ENCODE measurements at places on chromosomes 3 and 15. TPM values are rescaled to one million over a fixed set of nuclear protein-coding genes. Genes with fewer than 3 reads are reported as not detected.

The PDIA3 gene
- total RNA-seq = 425 TPM

The GOLGA8H gene
- total RNA-seq = 0.15 TPM

DNA sequence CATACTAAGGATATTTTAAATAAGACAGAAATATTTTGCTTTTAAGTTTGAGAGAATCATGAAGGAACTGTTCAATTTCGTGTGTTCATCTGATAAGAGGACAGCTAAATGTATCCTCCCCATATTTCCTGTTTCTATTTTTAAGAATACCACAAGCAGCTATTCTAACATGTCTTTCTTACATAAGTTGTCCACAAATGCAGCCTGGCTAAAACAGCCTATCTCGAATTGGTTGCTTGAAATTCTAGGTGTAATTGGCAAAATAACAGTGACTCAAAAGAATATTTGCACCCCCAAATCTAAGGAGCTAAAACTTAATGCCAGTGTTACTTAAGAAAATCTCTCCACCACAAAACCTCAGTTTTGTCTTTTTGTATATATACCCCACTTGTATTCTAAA is 35.0 kb downstream of the BTLA start:
- no peak for DNase-seq

DNA sequence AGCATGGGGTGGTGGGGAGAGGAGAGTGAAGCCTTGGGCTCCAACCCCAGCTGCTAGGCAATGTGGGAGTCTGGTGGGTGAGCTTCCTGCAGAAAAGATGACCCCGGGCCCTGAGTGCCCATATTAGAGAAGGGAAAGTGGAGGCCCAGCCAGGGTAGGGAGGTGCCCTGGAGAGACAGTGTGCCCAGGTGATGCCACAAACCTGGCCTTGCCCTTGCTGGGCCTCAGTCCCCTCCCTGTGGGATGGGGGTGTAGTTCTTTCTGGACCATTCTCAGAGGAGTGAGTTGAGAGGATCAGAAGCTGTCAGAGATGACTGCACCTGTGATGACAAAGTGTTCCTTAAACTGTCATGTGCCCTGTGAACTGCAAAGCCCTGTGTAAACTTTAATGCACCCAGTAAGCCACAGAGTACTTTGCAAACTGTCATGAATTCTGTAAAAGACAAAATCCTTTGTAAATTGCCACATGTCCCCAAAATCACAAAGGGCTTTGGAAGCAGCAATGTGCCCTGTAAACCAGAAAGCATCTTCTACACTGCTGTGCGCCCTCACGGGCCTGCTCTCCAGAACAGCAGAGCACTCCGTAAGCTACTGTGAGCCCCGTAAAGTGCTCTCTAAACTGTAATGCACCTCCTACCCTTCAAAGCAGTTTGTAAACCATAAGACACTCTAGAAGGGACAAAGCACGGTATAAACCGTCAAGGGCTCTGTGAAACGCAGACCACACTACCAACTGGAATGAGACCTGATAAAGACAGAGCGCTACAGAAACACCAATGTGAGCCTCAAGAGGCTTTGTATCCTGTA is 51.3 kb upstream of the FGD5 start:
- DNase-seq = peak; percentile 8

DNA sequence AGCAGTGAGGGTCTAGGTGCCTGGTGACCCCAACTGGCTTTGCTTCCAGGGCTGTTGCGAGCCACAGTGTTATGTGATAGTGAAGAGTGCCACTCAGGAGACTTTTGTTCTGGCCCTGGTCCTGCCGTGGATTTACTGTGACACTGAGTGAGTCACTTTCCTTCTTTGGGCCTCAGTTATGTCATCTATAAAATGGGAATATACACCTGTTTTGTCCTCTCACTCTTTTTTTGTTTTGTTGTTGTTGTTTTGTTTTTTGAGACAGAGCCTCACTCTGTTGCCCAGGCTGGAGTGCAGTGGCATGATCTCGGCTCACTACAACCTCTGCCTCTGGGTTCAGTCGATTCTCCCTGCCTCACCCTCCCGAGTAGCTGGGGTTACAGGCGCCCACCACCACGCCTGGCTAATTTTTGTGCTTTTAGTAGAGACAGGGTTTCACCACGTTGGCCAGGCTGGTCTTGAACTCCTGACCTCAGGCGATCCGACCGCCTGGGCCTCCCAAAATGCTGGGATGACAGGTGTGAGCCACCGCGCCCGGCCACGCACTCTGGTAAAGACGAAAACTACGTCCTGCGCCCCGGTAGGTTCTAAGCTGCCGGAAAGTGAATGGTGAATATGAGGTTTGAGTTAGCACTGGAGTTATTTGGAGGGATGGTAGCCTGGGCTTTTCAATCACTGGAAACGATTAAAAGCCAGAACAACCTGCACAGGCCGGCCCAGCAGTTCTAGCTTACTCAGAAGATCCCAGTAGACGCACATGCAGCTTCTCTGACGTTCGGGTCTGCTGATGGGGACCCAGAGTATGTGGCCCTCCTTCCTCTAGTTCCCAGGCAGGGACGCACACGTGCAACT is 46.6 kb downstream of the BDH1 start:
- no peak for DNase-seq

DNA sequence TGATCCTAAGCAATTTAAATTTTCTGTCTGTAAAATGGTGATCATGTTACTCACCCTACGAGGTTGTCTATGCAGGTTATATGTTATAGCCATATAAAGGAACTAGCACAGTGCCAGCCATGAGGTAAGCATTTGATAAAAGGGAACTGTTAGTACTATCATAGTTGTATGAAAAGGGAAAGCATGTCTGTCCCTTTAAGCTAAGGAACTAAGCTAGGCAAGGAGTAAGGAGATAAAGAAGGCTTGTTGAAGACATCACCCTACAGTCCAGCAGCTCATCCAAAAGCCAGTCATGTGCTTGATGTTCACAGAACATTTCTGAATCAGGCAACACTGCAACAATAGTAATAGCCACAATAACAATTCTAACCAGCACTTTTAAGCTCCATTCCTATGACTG is 243.9 kb downstream of the ZBTB20 start:
- DNase-seq = no peak

- DNase-seq = no peak
These were observed 843.8 kb downstream of the NAALADL2 start for GRCh38 chr3:175702956-175703355.

DNA sequence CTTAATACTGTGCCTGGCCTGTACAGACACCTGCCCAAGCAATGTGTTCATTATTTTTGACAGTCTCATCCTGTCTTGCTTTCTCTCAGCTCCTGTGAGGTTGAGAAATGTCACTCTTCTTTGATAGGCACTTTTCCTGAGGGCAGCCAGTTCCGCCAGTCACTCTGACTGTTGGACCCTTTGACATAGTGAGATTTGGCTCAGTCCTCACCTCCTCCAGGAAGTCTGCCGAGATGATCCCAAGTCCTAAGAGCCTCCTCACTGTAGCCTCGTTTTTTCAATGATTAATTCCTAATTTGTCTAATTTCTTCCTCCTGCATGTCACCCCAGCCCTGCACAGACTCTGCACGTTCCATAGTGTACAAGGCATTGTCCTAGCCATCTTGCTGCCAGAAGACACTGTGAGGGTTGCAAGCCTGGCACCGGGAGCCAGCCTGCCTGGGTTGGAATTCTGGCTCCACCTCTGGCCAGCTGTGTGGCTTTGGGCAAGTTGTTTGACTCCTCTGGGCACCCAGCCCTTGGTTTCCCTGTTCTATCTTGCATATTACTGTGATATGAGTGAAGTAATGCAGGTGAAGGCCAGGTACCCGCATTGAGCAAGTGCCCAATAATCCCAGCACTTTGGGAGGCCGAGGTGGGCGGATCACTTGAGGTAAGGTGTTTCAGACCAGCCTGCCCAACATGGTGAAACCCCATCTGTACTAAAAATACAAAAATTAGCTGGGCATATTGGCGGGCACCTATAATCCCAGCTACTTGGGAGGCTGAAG is 24.3 kb downstream of the RPLP1 start:
- DNase-seq = no peak

DNA sequence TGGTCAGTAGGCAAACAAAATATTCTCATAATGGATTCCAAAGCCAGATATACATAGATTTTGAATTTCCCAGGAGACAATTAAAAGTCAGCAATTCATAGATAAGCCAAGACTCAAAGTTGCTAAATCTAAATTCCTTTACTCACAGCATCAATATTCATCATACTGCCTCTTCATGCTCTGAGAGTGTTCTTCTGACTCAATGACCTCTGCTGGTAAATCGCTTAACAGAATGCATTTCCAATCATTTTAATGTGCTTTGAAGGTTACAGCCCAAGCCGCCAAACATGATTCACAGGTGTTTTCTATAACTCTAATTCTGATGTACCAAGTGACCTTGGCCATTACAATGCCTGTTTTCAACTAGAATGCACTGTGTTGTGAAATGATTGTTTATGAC is 24.2 kb upstream of the SLC4A7 start:
- DNase-seq = no peak

DNA sequence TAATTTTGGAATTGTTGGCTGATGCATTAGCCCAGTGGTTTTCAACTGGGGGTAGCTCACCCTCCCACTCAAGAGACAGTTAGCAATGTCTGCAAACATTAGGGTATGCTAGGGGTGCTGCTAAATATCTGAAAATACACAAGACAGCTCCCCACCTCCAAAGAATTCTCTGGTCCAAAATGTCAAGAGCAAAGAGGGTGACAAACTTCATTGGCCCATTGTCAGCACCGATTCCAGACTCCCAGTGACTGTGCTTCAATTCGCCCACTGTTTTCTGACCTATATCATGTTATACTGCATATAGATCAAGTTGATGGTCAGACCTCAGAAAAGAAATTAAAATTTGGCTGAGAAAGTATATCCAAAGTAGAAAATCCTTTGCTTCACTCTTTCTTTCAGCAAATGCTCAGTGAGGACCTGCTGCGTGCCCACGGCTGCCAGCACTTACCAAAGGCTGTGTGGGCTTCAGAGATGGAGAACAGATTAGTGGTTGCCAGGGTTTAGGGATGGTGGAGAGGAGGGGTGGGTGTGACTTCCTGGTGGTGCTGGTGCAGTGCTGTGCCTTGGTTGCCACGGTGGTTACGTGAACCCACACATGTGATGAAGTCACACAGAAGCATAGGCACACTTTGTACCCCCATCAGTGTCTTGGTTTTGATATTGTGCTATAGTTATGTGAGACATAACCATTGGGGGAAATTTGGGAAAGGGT is 204.0 kb downstream of the PLCL2 start:
- no peak for DNase-seq

DNA sequence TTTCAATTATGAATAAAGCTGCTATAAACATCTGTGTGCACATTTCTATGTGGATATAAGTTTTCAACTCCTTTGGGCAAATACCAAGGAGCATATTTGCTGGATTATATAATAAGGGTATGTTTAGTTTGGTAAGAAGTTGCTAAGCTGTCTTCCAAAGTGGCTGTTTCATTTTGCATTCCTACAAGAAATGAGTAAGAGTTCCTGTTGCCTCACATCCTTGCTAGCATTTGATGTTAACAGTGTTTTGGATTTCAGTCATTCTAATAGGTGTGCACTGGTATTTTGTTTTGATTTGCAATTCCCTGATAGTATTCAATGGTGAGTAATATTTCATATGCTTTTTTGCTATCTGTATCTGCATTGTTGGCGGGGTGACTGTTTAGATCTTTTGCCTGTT is 120.7 kb upstream of the MDFIC2 start:
- no peak for DNase-seq
